ENCODE measurements at places on chromosomes 11 and 22.

GRCh38 chr11:117232911-117233409 lies 489 bp downstream of the RNF214 start:
- no peak for DNase-seq

GRCh38 chr11:107116358-107116757 lies 98.1 kb upstream of the GUCY1A2 start:
- no peak for DNase-seq

- DNase-seq, result no peak
These were observed 63.0 kb upstream of the ALX4 start for GRCh38 chr11:44372989-44373388.

DNA sequence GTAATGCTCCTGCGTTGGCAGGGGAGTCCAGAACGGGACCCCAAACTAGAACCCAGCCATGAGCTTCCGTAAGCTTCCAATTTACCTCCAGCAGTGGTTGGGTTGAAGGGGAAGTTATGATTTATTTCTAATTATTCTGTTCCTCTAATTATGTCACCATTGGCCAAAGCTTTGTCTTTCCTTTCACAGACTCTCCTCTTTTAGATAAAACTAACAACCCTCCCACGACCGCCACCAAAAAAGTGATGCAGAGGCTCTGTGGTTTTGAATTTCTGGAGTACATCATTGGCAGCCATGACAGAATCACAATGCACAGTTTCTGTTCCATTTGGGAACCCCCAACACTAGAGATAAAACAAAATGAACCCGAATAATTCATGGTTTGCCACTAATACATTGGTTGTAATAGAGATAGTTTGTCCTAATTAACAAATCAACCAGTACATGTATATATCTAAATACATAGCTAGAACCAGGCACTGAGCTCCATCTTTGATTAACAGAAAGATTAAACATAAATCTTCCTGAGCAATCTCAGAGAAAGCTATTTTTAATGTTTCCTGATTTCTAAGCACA lies 64.3 kb downstream of the ETS1 start:
- DNase-seq, result no peak

GRCh38 chr22:28154861-28155260 lies 235.8 kb upstream of the PITPNB start:
- DNase-seq, result no peak
